ENCODE measurements at places on chromosomes 4 and X.

DNA sequence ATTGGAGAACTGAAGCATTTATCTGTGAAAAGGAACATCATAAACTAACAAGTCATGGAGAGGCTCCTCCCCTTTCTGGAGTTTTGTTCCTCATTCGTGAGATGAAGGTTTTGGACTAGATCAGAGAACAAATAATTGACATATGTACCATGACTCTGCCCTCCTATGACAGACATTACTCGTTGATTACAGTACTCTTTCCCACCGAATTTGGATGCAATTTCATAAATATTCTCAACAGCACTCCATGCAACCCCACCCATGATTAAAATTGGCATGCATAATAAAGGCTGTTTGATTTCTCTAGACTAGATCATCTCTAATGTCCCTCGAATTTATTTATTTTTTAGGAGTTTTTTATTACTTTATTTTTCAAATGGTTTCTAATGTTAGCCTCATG lies 258.9 kb upstream of the LDB2 start:
- DNase-seq, result no peak

- no peak for DNase-seq
Measured at GRCh38 chr4:3262208-3263052, 13.5 kb downstream of the MSANTD1 start.

DNA sequence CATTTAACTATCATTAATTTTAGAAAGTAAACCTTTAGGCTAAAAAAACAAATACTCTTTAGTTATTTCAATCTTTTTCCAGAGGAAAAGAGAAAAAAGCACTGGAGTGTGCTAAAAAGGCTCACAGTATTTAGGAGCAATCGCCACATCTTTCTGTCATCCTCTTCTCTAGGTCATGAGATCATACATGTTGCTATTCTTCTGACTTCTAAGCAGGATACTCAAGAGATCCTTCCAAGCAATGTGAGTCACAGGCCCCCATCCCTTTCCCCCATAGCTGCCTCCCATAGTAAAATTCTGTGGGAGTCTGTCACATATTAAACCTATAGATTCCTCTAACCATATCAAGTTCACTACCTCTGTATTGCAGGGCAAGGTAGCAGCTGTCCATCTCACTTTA lies 7.7 kb downstream of the EDNRA start:
- DNase-seq, result peak; percentile 69

DNA sequence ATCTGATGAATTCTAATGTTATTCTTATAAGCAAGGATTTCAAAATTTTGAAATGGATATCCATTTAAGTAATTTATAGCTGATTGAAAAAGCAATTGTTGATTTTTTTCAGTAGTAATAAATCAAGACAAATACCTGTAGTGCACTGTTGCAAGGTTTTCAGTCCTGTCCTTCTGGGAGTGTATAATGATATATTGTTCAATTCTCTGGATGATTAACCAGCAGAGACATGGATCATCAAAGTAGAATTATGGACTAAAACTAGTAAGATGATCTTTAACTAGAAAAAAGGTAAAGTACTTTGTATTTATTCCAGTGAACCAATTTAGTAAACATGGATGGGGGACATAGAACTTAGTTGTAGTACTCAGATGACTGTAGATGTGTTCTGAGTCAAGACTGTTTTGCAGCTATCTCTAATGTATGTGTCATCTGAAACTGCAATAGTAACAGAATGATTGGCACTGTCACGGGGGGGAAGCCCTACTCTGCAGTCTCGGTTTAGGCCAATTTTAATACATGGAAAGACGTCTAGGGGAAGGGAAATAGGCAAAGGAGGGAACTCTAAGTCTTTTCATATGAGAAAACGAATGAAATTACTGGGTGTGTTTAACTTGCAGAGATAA lies 121.9 kb downstream of the GLRA3 start:
- no peak for DNase-seq

GRCh38 chrX:77962068-77962902 lies 7.2 kb downstream of the PGAM4 start:
- peak; percentile 18 for DNase-seq

- DNase-seq, result no peak
Measured at GRCh38 chr4:153655928-153656327, 28.2 kb upstream of the TLR2 start.

DNA sequence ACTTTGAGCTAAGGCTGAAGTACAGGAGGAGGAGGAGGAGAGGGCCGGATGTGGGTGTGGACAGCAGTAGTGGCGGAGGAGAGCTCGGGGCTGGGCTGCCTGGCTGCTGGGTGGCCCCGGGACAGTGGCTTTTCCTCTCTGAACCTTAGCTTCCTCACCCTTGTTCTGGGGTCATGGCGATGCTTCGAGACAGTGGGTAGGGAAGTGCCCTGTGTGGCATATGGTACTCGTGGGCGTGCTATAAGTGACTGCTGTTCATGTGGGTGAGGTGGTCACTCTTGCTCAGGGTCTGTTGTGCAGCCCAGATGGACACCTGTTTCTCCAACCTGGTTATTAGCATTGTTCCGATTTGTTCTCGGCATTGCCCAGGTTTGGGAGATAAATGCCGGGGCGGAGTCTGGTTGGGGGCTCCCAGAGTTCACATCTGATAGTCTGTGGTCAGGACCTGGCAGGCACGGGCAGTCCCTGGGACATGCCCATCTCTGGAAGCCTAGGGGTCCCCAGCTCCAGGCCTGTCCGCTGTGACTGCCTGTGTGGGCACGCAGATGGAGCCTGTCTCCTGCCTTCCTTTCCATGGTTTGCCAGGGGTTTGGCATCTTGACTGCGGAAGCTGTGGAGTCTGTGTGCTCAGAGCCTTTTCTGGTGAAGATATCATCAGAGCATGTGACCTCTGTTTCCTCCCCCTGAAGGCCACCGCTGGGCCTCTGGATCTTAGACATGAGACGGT lies 4.9 kb upstream of the CPZ start:
- DNase-seq, result no peak

DNA sequence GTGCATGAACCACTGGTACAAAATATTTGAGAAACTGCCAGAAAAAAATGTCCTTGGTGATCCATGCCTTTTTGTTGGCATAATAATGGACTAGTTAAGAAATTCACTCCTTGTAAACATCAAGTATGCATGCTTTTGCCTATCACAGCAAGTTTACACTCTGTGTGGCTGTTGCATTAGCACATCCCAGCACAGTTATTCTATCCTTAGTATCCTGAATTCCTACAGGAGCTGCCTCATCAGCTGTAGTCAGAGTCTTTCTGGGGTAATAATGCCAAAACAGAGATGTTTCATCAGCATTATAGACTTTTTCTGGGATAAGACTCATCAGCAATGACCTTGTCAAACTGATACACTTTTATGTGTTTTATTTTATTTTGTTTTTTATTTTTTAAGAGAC lies 82.8 kb downstream of the CHIC2 start:
- peak; percentile 16 for DNase-seq

DNA sequence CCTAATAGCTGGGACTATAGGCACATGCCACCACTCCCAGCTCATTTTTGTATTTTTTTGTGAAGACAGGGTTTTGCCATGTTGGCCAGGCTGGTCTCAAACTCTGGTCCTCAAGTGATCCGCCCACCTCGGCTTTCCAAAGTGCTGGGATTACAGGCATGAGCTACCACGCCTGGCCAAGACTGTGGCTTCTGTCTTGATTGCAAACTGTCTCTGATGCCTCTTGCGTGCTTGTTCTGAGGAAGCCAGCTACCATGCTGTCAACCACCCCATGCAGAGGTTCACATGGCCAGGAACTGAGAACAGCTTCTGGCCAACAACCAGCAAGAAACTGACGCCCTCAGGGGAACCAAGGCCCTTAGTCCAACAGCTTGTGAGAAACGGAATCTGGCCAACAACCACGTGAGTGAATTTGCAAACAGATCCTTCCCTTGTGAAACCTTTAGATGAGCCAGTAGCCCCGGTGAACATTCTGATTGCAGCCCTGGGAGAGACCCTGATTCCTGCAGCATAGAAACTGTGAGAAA lies 71.2 kb downstream of the SUPT20HL2 start:
- DNase-seq, result peak; percentile 82

DNA sequence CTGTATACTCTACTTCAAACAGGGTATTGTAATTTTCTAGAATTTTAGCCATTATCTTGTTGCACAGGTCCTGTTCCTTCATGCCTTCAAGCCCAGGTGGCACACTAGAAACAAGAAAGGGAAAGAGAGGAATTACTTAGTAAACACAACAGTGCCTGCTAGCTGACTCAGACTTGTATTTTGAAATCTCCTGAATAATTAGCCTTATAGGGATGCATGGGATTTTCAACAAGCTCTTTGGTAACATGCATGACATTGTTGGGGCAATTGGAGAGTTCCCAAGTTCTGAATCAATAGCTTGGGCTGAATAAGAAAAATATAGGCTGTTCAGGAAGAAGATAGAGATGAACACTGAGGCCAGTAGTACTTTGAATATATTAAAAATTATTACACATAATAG lies 118.8 kb downstream of the FAM13A start:
- DNase-seq, result peak; percentile 91

- peak; percentile 33 for DNase-seq
Measured at GRCh38 chrX:69556060-69557011, 52.2 kb downstream of the NALF2 start.

DNA sequence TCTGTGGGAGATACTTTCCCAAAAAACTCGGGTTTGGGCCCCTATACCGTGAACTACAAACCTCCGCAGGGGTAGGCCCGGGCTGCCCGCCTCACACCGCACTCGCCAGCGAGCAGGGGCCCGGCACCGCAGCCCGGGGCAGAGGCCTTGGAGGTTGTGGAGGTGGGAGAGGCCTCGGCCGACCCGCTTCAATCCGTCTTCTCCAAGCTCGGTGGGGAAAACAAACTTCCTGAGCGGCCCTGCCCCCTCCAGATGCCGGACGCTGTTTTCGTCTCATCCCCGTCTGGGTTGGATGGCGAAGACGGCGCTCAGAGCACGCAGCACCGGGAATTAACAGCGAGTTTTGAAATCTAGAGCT lies 442 bp upstream of the MCUB start:
- DNase-seq, result no peak

- DNase-seq, result no peak
Measured at GRCh38 chr4:113332701-113333100, 283.2 kb downstream of the ANK2 start.

DNA sequence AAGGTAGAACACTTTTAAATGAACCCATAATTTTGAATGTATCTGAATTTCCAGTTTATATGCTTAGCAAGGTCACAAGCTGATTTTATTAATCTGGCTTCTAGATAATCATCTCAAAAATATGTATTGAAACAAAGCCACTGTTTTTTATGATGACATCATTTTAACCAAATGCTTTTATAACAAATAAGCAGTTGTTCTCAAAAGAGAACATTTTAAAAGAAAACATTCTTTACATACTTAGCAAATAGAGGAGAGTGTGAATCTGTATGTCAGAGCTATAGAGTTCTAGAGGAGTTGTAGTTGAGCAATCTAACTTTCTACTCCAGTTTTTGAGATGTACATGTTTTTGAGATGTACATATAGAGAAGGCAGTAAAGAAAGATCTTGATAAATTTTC lies 42.5 kb downstream of the LAMP2 start:
- peak; percentile 72 for DNase-seq

- DNase-seq, result no peak
Measured at GRCh38 chrX:43560247-43560946, 95.7 kb upstream of the MAOA start.

DNA sequence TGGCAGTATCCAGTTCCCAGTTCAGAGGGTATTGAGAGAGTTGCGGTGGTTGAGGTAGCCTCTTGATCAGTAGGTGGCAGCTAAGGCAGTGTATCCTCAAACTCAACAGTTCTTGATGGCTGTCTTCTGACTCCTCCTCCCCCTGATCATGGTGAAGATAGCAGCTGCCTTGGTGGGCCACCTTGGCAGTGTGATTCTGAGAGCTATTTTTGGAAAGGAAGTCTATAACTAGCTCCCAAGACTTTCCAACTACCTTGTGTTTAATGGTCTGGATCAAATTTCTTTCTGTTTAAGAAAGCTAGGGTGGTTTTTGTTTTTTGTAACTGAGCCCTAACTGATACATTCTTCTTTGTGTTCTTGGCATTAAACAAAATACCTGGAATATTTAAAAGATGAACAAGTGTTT lies 10.5 kb upstream of the TBC1D19 start:
- DNase-seq, result peak; percentile 5

- DNase-seq, result peak; percentile 79
Measured at GRCh38 chr4:125951261-125951887, 636.6 kb downstream of the FAT4 start.

DNA sequence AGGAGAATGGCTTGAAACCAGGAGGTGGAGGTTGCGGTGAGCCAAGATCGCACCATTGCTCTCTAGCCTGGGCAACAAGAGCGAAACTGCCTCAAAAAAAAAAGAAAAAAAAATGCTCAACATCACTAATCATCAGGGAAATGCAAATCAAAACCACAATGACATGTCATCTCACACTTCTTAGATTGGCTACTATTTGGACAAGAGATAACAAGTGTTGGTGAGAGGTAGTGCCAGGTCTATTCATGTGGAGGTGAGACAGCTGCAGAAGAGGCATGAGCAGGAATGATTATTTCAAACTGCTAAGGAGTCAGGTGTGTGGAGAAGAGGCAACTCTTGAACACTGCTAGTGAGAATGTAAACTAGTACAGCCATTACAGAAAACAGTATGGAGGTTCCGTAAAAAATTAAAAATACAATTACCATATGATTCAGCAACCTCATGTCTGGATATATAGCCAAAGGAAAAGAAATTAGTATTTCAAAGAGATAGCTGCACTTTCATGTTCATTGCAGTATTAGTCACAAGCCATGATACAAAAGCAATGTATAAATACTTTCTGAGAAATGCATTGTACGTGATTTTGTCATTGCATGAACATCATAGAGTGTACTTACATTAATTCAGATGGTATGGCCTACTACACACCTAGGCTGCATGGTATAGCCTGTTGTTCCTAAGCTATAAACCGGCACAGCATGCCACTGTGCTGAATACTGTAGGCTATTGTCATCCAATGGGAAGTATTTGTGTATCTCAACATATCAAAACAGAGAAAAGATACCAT lies 75.3 kb downstream of the TMEM144 start:
- no peak for DNase-seq

- no peak for DNase-seq
Measured at GRCh38 chr4:20617678-20618396, 82.4 kb upstream of the PACRGL start.

DNA sequence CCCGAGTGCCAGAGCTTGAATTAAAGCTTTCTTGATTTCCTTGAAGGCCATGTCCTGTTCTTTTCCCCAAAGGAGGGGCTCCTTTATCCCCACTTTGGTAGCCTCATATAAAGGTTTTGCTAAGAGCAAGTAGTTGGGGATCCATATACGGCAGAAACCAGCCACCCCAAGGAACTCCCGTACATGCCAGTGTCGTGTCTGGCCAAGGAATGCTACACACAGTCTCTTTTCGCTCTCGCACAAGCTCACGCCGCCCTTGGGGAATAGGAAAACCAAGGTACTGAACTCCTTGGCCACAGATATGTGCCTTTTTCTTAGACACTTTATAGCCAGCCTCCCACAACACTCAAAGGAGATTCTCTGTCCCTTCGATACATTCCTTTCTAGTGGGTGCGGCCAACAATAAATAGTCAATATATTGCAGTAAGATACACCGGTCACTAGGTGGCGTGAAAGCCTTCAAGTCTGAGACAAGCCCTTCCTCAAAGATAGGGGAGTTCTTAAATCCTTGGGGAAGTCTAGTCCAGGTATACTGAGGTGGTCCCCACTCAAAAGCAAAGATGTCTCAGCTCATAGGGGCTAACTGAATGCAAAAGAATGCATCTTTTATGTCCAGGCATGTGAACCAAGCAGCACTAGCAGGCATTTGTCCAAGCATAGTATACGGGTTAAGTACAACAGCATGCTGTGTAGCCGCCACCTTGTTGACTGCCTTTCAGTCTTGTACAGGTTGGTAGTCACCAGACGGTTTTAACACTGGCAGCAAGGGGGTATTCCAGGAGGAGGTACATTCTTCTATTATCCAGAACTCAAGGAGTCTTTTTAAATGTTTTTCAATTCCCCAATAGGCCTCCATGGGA lies 57.8 kb upstream of the XAGE1B start:
- DNase-seq, result peak; percentile 54

All from fibroblast of skin of back (primary cell).